Fibroblast of villous mesenchyme (primary cell): ENCODE measurements at places on chromosomes 4 and X. TPM values are rescaled to one million over a fixed set of nuclear protein-coding genes. Genes with fewer than 3 reads are reported as not detected.
A peak's percentile ranks its signal among the peaks of the same experiment; 100 is the strongest.

GRCh38 chr4:73068491-73069337 lies 802 bp downstream of the COX18 start:
- peak; percentile 56 for DNase-seq

DNA sequence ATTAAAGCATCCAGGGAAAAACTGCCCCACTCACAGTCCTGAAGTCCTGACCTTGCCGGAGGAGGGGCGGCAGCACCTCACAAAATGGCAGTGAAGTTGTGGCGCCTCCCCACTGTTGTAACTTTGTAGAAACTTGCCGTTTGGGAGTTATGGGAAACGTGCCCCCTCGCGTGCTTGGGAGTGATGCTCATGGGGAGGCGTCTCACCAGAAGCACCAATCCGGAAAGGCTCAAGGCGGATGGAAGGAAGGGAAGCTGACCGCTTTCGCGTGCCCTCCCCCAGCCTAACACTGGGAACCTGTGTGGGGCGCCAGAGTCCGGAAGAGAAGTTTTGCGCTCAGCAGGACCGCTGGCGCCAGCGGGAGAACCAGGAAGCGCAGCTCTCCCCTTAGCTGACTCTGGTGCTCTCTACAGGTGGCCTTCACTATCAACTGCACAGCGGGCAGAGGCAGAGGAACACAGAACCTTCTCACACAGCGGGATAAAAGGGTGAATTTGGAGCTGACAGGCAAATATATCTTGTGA lies at the start of the genes CT45A10 and SAGE1:
CT45A10 (minus strand) TSS at position 151 of the 524 bp plus-strand sequence. CDS start 8,100 bp downstream, outside the sequence.
SAGE1 (plus strand) TSS at position 423 of the 524 bp plus-strand sequence. CDS start 2,527 bp downstream, outside the sequence.
- no peak for DNase-seq

DNA sequence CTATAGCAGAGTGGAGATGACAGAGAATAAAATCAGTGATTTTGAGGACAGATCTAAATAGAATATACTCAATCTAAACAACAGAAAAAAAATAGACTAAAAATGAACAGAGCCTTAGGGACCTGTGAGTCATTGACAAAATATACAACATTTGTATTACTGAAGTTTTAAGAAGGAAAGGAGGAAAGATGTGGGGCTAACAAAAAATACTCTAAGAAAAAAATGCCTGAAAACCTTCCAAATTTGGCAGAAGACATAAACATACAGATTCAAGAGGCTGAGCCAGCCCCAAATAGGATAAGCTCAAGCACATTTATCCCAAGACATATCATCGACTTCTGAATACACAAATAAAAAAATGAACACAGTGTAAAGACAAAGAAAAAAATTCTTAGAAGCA lies 123.6 kb upstream of the INTU start:
- DNase-seq = peak; percentile 1

DNA sequence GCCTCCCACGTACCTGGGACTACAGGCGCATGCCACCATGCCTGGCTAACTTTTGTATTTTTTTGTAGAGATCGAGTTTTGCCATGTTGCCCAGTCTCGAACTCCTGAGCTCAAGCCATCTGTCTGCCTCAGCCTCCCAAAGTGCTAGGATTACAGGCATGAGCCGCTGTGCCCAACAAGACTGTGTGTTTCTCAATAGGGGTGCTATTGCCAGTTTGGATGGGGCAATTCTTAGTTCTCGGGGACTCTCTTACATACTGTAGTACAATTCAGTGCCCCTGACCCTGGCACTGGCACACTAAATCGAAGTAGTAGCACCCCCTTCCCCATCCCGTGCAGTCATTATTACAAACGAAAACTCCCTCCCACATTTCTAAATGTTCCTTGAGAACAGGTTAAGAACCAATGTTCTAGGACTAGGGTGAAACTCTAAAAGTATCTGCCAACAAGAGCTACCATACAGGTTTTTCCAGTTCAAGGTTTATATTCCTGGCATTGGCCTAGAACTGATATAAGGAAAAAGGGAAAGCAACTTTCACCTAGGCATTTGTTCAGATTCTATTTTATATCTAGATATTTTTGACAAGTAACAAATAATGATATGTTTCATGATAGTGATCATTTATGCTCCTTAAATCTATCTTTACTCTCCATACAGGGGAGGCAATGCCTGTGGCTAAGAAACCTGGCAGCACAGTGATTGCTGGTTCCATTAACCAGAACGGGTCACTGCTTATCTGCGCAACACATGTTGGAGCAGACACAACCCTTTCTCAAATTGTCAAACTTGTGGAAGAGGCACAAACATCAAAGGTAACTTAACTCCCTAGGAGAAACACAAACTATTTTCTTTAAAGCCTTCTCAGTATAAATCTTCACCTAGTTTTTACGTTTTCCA lies 50.4 kb upstream of the PGAM4 start:
- no peak for DNase-seq

Gene CT45A3
- not detected in 2 replicates for total RNA-seq
